DMS 273 treated with DMSO at 0.1 percent for 48 hours (cell line): ENCODE measurements at places on chromosomes 7 and 10.

GRCh38 chr7:47218378-47219176, 363.3 kb downstream of the TNS3 start:
- DNase-seq: no peak

GRCh38 chr10:71268758-71269157, 50.3 kb upstream of the SLC29A3 start:
- no peak for DNase-seq

DNA sequence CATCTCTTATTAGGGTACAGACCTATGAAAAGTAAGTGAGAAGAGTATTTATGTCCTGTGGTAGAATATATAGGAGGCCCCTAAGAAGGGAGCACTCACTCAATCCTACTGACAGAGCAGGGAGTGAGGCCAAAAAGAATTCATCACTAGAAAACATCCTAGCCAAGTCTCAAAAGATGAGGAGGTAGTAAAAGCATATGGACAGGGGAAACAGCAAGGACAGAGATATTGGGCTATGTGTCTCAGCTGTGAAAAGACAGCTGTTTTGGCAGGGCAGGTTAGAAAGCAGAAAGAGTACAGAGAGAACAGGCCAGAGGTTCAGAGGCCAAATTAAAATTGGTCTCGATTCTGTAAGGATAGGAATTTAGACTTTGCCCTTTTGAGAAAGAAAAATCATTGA, 548.3 kb upstream of the ANKRD30A start:
- no peak for DNase-seq

- no peak for DNase-seq
These were observed 1.8 kb downstream of the CALU start for GRCh38 chr7:128740996-128741395.

DNA sequence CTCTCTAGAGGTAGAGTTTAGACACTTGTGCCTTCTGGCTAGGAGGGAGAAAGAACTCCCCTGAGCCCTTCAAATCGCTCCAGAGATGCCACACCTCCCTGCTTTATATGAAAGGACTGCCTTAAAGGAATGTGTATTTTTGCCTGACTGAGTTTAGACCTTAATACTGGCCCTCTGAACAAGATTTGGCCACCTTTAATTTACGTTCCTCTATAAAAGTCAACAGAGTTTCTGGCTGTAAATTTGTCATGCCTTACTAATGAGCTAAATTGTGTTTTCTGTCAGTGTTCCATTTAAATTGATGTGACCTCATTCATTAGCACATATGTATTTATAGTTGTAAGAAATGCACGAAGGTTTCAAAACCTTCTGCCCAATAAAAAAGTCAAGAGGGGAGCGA, 48.0 kb downstream of the SEMA3C start:
- no peak for DNase-seq

- no peak for DNase-seq
These were observed 102.4 kb downstream of the LRRC4 start for GRCh38 chr7:127928852-127929251.

GRCh38 chr10:48626447-48626846, 21.6 kb upstream of the ARHGAP22 start:
- DNase-seq: no peak

GRCh38 chr10:117499248-117500105, 43.1 kb upstream of the EMX2 start:
- no peak for DNase-seq

- no peak for DNase-seq
These were observed 60.7 kb downstream of the OTUD1 start for GRCh38 chr10:23499372-23500132.

DNA sequence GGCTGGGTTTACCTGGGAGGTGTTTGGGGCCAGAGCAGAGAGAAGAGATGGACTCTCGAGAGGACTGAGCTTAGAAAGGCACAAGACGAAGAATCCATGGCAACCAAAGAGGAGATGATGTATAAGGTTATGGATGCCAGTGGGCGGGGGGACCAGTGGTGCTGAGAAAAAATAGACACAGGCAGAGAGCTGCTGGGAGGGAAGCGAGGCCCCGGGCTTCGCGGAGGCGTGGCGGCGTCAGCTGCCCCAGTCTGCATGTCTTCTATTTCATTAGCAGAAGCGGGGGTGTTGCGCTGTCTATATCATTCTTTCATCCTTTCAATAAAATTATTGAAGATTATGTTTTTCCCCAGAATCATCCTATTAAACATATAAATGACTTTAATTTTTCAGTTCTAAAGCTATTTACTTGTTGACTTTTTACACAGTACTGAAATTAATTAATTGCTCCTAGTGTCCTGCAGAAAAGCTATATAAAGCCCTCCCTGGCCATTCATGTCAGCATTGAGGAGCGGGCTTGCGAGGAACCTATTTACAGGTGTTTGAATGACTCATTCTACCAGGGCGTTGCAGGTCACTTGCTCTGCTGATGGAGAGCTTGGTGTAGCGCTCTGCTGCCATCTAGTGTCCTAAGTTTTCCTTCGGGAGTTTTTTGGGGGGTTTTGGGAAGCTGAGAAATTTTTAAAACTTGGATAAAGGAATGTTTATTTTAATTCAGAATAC, 42.9 kb upstream of the BHLHA15 start:
- DNase-seq: peak; percentile 17

GRCh38 chr7:21945454-21946221, at the start of gene CDCA7L:
Gene CDCA7L, minus strand, starts transcription at chr7:21945899. Its CDS starts 95 bp downstream, at chr7:21945804.
- peak; percentile 83 for DNase-seq

- DNase-seq: no peak
These were observed 96.4 kb upstream of the DNAAF5 start for GRCh38 chr7:630111-630511.

GRCh38 chr7:66758950-66759628, 18.6 kb downstream of the RABGEF1 start:
- DNase-seq: no peak
